Left lobe of liver (tissue), 2 donors: ENCODE measurements at places on chromosomes 1 and 21.

DNA sequence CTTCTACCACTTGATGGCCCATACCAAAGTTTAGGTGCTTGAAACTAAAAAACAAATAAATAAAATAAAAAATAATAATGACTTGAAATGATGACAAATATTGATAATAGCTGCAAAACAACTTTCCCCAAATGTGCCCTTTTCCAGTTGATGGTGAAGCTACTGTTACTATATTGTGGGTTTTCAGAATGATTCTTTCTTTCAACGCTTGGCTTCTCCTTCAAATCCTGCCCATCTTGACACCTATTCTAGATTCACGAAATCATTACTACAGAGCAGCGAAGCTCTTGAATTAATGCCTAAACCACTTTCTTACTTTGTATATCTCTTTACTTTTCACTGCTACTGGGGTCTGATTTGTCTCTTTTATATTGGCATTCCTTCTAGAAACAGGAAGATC lies 9.2 kb upstream of the C1orf141 start:
- no peak for DNase-seq

- no peak for DNase-seq
Measured at GRCh38 chr1:225581186-225581585, 71.7 kb downstream of the ENAH start.

- peak; percentile 54 for DNase-seq
Measured at GRCh38 chr1:7680207-7680954, 90.7 kb upstream of the VAMP3 start.

DNA sequence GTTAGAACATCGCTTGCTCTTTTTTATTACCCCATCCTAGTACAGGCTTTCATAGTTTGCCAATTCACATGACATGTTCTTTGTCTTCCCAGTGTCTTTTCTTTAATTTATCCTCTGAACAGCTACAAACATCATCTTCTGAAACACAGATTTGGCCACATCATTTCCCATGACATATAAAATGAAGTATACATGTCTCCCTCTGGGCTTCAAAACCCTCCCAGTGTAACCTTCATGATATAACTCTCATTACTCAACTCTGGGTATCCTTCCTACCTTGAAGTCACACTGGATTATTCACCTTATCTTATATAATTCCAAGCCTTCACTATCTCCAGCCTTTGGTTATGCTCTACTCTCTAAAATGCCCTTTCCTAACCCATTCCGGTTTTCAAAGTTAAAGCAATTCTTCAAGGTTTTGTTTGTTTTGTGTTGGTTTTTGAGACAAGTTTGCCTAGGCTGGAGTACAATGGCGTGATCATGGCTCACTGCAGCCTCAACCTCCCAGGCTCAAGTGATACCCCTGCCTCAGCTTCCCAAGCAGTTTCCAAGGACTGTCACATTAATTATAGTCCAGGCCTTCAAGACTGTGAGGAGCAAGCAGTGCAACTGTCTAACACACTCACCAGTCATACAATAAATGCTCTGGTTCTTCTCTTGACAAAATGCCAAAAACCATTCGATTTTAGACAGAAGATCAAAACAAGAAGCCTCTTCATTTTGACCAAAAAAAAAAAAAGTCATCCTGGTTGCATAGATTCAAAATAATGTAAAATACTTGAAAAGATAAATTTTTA lies 5.8 kb downstream of the RGS1 start:
- no peak for DNase-seq

GRCh38 chr1:229002451-229002960 lies 267.2 kb downstream of the RHOU start:
- DNase-seq: no peak

- no peak for DNase-seq
Measured at GRCh38 chr21:41228492-41228891, 60.5 kb downstream of the BACE2 start.

- peak; percentile 65 for DNase-seq
Measured at GRCh38 chr21:37845535-37845934, 70.7 kb downstream of the KCNJ6 start.

DNA sequence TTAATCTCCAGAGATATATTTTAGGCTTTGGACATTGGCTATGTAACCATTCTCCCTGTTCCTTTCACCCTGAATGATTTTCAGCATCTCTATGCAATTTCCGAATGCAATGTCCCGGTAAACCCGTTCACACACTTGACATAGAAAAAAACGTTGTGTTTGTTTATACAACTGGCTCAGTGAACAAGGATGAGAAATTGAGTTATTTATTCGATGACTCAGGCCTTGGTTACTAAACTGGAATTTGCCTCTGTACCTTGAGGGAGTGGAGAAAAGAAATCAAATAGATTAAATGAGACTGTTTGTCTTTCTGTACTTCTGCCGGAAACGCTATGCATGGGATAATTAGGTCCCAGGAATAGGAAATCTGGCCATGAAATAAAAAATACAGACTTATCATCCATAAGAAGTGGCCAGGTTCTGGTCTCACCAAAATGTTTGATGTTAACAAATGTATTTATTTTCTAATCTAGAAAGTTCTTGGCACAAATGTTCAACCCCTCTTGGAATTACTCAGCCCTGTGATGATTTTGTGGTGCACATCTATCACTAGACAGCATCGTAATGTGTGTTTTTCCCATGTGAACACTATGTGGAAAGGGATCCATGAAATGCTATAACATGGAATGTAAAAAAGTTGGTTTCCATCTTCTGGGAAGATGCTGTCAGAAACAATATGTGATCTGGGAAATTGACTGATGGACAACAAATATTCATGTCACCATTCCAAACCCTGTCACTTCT lies 253.9 kb downstream of the DUSP10 start:
- DNase-seq: no peak

- DNase-seq: no peak
Measured at GRCh38 chr1:14741532-14741931, 143.0 kb downstream of the KAZN start.
